ENCODE measurements at places on chromosomes 2 and 18.

DNA sequence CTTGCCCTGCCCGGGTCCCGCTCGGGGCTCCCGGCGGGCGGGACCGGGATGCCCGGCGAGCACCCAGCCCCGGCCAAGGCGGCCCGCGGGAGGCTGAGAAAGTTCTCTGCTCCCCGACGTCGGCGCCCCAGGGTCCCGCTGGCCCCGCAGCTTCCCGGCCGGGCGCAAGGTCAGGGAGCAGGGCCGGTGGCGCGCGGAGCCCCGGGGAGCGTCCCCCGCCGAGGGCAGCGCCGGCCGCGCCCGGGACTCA is 331 bp downstream of the SERPINE2 start:
- DNase-seq: no peak

DNA sequence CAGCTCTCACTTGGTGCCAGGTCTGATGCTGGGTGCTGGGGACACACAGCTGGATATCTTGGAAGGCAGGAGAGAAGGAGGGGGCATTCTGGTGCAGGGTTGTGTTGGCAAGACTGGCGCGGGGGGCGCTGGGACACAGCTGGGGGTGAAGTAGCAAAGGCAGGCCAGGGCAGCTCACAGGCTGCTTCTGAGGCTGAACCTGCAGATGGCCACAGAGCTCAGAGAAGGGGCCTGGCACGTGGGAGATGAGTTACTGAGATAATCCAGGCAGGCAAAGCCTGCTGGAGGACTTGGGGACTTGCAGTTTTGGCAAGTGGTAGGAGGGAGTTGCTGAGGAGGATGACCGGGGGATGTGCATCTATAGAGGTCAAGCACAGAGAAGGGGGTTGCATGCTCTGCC is 16.2 kb upstream of the DGKD start:
- no peak for DNase-seq

DNA sequence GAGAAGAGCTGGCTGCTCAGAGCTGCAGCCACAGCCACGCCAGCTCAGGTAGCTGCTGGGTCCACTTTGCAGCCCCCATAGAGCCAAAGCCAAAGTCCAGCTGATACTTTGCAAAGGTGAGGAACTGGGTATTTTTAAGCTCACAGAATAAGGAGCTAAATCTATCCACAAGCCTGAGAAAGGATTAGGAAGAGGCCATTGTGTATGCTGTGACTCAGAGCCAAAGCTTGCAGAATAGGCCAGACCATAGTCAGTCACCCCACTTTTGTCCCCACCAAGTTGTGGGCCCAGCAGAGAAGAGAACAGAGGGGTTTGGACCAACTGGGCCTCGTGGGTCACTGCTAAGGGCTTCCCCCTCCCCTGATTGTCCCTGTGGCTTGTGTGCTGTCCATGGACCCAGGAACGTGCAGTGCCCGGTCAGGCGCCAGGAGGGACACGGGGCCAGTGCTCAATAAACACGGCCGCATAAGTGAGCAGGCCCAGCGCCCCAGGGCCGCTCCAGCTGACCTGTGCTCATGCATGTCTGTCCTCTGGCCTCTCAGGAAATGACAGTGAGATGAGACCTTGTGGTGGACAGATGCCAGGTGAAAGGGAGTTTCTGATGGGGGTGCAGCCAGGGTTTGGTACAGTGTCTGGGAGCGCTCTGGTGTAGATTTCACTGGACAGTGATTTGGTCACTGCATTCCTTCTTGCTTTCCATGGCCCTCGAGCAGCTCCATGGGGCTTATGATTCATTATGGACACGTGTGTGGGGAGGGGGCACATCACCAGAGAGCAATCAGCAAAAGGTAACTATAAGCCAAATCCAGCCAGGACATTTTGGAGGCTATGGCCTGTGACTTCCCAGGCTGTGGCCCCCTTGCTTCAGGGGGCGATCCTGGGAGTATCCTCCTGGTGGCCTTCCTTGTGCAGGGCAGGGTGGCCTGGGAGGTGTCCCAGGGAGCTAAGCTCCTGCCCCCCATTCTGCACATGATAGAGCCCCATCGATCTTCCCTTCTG is 31.3 kb downstream of the MAL start:
- no peak for DNase-seq

DNA sequence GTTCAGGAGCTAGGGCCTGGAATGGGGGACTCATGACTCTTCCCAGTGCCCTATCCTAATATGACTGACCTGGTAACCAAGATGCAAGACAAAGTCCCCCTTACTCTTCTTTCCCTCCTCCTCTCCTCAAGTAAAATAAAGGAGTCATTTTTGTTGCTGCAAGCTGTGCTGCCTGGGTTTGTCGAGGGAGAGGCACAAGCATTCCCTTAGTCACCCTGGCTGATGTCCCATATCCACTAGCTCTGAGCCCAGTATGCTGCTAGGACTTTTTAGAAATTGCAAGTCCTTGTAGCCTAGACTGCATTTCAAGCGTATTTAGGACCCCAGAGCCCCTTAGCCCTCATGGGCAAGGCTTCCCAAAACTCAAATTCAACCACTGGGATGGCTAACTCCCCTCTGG is 338.5 kb upstream of the SETBP1 start:
- DNase-seq: no peak

DNA sequence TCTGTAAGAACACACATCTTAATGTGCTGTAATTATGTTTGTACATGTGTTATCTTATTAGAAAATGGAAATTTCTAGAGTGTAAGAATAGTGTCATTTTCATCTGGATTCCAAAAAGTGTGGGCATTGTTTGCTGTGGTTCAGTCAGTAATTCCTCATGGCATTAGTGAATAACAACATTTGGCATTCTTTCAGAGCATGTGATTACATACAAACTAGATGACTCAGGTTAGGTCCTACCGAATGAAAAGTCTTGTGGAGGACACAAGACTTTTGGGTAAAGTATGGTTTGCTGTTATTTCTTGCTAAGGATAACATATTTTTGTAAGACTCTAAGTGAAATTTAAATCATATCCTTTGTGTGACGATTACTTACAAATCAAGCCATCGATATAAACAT is 593.1 kb upstream of the NRXN1 start:
- DNase-seq: no peak

DNA sequence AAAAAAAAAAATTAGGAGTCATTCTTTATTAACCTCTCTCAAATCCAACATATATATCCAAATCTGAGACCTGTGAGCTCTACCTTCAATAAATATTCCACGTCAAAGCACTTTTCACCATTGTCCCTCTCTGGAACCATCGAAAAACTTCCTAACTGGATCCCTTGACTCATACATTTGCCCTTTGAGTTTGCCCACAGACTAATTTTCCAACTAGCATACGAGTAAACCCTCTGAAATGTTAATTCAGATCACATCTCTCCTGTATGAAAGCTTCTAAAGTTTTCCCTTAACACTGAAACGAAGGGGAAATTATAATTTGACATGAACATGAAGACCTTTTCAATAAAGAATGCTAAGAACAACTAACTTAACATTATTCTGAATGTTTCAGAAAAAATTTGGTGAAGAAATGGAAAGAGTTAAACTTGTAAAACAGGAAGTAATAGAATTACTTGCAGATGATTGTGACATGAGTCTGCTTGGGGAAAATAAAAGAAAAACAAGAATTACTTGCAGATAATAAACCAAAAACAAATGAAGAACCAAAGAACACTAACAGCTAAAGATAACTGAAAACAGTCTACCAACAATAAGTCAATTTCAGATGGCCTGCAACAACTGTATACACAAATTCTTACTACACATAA is 110.6 kb downstream of the C2orf74 start:
- no peak for DNase-seq

- DNase-seq: no peak
Measured at GRCh38 chr2:198880986-198881385, 576.8 kb downstream of the SATB2 start.

DNA sequence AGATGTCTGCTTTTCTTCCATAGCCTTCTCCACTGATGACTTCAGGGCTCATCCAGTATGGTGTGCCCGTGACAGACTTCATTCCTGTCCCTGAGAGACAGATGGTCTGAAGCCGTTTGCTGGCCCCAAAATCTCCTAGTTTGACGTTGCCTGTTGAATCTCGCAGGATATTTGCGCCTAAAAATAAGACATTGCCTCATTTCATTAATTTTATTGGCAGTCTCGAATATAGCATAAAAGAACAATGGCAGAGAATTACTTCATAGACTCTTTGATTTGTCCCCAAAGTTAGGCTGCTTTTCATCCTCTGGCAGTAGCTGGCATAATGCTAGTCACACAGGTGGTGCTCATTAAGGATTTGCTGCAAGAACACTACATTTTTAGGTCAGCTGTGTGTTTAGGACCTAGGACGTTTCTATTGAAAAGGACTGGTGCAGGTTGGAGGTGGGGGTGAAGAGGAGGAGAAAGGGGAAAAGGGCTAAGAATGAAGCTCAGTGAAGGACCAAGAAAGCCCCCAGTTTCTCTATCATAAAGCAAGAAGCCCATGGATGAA is 14.7 kb upstream of the ERCC3 start:
- no peak for DNase-seq

GRCh38 chr2:239223310-239224198 is 177.3 kb downstream of the HDAC4 start:
- no peak for DNase-seq

DNA sequence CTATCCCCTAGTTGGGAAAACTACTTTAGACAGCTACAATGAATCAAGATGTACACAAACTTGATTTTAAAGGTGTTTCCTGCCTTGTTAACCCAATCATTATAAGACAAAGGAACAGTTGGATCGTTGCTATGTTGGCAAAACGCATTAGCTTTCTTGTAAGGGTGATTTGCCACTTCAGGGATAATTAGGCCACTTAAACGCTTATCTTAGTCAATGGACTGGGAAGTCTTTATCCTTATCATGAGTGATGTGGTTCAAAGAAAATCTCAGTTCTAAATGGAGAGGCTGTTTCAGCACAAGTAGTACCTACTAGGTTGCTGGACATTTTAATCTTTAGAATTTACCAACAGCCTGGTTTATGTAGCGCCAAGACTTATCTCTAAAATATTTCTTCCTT is 406.1 kb upstream of the MEX3C start:
- no peak for DNase-seq

GRCh38 chr2:2851806-2852777 is 521.0 kb upstream of the MYT1L start:
- DNase-seq: no peak

- DNase-seq: no peak
Measured at GRCh38 chr2:38621018-38621417, 18.3 kb upstream of the HNRNPLL start.

DNA sequence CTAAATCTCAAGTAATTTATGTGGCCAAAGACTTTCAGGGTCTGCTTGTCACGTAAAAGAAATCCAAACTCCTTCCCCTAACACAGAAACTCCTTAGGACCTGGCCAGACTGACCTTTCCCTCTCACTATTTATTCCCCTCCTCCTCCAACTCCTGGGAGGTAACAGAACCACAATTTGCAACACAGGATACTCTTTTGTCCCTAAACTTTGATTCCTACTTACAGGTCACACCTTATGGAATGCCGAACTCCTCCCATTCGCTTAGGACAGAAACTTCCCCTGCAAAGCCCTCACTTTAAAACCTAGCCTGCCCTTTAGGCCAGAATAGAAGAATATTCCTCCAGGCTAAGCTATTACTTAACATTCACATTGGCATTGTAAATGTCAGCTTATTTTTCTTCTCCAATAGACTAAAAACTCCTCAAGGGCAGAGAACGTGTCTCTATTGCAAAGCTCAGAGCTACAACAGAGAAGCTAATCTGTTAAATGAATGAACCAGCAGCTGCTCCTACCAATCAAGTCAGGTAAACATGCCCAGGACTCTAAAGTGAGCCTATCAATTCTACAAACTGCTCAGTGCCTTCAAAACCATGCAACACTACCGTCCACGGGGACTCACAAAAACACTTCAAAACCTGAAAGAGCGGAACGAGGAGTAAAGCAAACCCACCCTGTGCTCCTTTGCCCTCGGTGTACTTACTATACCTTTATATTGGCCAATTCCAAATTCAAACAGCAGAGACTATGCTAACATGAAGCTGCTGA is 6.1 kb downstream of the INO80D start:
- peak; percentile 80 for DNase-seq

- no peak for DNase-seq
Measured at GRCh38 chr2:152537081-152537651, 180.1 kb downstream of the PRPF40A start.

- no peak for DNase-seq
Measured at GRCh38 chr18:2891526-2892431, 45.0 kb downstream of the EMILIN2 start.

- DNase-seq: no peak
Measured at GRCh38 chr2:213861638-213862037, 549.2 kb upstream of the VWC2L start.

GRCh38 chr2:233849607-233850271 is 4.6 kb downstream of the HJURP start:
- DNase-seq: no peak

- DNase-seq: no peak
Measured at GRCh38 chr2:144459286-144459685, 60.6 kb downstream of the ZEB2 start.

- no peak for DNase-seq
Measured at GRCh38 chr2:224162122-224162521, 123.0 kb upstream of the SERPINE2 start.

DNA sequence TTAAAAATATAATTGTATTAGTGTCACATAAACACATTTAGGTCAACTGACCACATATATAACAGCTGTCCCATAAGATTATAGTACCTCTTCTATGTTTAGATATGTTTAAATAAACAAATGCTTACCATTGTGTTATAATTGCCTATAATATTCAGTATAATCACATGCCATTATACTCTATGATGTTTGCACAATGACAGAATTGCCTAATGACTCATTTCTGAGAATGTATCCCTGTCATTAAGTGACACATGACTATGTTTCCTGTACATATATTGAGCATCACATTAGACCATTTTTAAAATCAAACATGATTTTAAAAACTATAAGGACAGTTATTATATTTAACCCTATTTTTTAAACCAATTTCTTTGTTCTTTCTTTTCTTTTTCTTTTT is 89.8 kb downstream of the HS6ST1 start:
- no peak for DNase-seq

- no peak for DNase-seq
Measured at GRCh38 chr2:28855193-28855592, 14.9 kb downstream of the TRMT61B start.

DNA sequence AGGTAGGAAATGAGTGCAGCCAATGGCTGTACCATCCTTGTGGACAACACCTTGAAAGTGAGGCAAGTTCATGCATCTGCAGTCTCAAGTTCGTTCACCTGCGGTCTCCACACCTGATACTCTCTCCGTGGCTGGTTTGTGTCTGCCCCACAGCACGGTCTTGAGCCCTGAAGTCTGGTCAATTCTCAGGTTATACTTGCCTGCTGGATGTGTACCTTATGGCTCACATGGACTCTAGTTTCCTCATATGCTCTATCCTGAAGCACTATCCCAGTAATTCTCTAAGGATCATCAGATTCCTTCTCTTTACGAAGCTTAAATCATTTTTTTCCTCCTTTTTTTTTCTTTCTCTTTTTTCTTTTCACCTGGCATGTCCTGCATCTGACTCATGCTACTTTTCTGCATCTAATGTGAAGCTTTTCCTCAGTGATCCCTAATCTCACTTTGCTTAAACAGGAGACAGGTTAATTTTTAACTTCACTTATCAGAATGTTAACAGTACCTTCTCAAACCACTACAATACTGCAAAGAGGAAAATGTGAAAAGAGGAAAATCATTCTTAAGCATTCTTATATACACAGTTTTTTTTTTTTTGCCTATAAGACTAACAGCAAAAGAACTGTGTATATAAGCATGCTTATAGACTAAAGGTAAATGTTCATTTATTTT is 511.2 kb downstream of the SOX11 start:
- DNase-seq: no peak

GRCh38 chr2:28689771-28690170 is 61.9 kb upstream of the PPP1CB start:
- DNase-seq: no peak

Data from ELF-1 (cell line).